Cerebellar cortex (tissue), 1 donor: ENCODE measurements at places on chromosomes 13 and 19.

DNA sequence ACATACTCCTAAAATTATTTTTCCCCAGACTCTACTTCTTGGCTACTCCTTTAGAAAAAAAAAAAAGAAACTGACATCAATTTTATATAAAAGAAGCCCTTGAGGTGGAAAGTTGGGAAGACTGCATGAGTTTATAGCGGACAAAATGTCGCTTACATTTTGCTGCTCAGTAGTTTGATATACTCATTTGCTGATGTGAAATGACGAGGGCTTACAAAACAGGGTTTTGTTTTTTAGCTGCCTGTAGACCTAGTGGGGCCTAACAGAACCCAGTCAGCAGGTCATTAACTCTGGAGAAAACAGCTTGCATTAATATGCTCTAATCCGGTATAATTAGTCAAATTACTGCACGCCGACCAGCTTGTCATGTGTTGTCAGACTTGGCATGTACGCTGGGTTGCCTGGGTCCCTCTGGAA lies 37.6 kb upstream of the MAB21L1 start:
- peak; percentile 66 for DNase-seq

DNA sequence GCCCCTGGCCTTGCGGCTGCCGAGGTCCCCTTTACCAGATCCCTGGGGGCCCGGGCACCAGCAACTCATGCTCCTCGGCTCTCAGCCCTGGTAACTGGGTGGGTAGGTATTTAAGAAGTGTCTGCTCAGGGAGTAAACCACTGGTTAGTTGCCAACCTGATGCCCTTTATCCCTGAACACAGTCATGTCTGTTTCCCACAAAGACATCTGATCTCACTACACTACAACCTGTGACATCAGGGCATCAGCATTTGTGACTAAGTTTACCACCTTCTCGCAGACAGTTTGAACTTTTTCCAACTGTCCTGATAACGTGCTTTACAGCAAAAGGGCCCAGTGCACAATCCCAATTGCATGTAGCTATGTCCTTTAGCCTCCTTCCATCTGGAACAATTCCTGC lies 22.0 kb downstream of the GGACT start:
- DNase-seq = no peak

- peak; percentile 35 for DNase-seq
These were observed 1.5 kb upstream of the CEACAM5 start for GRCh38 chr19:41706741-41707501.

DNA sequence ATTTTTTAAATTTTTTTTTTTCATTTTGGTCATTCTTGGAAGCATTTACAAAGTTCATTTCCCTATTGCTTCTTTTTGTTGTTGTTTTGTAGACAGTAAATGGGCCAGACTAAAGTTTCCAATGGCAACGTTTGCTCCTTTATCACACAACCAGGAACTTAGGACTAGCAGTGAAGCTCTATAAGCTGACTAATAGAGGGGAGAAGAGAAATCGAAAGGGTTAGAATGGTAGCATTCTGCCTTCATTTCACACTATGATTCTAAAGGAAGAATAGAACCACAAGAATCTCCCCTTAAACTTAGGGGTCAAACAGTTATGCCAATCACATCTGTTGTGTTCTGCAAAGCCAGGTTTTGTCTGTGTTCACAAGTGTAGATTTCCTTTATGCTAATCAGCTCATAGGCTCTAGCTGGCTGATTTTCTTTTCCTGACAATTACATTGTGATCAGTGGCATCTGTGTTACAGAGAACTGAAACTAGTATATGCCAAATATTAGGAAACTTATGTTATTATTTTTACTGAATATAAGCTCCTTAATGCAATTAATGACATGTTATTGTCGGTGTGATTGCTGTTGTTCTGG lies 467.3 kb downstream of the DACH1 start:
- no peak for DNase-seq

- DNase-seq = no peak
These were observed 64.2 kb downstream of the ARHGAP35 start for GRCh38 chr19:46924874-46925547.

DNA sequence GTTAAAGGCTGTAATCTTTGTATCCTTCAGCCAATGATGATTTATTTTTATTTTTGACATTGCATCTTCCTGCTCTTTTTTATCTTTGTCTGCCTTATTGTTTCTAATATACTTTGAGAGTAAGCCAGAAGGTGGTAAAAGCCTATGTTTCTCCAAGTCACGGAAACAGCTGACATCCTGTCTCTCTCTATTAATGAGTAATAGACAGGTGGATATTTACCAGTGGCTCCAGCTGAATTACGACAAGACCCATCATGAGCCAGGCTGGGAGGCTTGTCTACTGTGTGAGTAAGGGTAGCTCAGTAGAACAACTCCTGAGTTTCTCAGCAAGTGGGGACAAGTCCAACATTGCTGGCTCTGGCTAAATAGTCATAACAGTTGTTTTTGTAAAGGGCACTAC lies 166.6 kb downstream of the NDFIP2 start:
- no peak for DNase-seq

DNA sequence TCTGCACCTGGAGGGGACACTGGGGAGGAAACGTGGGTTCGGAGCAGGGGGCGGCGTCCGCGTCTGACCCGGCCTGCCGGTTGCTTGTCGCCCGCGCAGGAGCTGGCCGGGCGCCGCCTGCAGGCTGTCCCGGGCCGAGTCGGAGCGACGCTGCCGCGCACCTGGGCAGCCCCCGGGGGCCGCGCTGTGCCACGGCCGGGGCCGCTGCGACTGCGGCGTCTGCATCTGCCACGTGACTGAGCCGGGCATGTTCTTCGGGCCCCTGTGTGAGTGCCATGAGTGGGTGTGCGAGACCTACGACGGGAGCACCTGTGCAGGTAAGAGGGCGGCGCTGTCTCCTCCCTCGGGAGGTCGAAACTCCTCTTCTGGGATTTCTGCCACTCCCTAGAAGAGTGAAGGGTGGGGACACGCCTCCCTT lies 1.3 kb downstream of the ITGBL1 start:
- no peak for DNase-seq

- no peak for DNase-seq
These were observed 73.6 kb upstream of the SIAH3 start for GRCh38 chr13:45925151-45925550.

- no peak for DNase-seq
These were observed 13.0 kb upstream of the USP29 start for GRCh38 chr19:57106722-57107235.

- peak; percentile 71 for DNase-seq
These were observed 73.8 kb downstream of the MAP4K1 start for GRCh38 chr19:38543807-38544568.

DNA sequence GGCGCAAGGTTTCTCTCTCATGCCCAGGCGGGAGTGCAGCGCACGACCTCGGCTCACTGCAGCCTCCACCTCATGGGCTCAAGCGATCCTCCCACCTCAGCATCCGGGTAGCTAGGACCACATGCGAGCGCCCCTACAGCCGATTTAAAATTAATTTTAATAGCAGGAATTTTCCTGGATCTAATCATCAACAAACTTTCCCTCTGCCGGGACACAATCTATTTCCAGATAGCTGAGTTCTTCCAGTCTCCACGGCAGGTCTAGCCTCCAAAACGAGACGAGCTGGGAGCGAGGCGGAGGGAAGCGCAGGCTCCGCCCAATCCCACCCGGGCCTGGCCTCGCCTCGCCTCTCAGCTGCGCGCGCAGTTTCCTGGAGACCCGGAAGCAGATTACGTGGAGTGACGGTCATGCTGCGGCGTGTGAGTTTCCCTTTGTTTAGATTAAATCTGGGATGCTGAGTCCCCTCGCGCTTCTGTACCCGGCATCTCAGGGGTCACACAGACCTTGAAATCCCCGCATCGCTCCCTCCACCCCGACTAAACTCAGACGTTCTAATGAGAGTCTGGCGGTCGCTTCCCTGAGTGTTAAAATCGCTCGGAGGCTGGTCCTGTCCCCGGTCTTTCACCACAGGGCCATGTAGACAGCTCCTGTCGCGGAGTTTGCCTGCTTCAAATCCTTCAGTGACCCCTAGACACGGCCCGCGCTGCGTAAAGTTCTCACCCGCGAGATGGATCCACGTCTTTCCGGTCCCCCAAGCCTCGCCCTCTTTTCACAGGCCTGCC lies at the start of gene ZNF880:
Gene ZNF880, plus strand, starts transcription at position 365 of the 782 bp plus-strand sequence. Its CDS starts 43 bp downstream, at position 408.
- peak; percentile 88 for DNase-seq

DNA sequence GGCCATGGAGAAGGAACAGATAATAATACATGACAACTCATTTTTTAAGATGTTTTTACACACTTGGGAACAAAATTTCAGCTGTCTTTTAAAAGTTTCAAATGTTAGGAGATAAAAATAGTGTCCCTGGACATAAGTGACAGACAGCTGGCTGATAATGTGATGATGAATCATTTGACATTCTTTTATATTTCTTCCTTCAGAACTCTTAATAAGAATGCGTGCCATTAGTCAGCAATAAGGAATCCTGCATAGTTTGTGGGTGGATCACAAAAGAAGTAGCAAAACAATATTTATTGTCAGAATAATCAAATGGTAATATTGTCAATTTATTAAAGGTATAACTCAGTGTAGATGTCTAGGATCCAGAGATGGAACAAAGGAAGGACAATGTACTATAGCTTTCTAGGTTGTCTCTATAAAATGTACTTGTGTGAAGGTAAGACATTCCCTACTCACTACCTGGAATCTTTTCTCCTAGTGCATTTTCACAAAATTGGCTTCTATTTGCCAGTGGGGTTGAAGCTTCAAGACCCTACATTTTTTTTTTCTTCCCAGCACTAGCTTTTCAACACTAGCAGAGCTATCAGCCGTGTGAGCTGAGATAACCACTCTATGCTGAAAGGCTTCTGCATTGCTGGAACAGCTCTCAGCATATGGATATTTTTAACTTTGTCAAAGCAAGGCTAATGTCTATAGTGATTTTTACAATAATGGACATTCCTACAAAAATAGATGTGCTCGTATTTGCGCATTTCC lies 175.6 kb upstream of the SLITRK6 start:
- DNase-seq = no peak

GRCh38 chr19:46660008-46660517 lies 919 bp downstream of the DACT3 start:
- DNase-seq = peak; percentile 62

- DNase-seq = peak; percentile 30
These were observed 254.7 kb upstream of the SGCG start for GRCh38 chr13:22925881-22926747.

DNA sequence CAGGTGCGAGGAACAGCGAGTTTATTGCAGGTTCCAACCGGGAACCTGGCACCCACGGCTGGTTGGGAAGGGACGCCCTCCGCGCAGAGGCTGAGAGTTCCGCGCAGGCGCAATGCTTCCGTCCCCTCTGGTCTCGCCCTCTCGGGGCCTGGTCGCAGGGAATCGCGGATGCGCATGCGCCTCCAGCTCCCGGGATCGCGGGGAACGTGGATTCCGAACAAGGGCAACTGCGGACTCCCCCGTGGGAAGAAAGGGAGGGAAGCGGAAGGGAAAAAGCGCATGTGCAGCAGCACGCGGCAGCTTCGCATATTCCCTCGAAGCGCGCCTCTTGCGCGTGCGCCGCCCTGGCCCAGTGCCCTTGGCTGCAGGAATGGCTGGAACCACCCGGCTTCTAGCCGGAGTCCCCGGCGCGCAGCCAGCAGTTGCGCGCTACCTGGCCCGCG lies 1.1 kb downstream of the TSSK6 start:
- DNase-seq = peak; percentile 58

- DNase-seq = no peak
These were observed 20.3 kb downstream of the ZNF433 start for GRCh38 chr19:12015015-12015752.

DNA sequence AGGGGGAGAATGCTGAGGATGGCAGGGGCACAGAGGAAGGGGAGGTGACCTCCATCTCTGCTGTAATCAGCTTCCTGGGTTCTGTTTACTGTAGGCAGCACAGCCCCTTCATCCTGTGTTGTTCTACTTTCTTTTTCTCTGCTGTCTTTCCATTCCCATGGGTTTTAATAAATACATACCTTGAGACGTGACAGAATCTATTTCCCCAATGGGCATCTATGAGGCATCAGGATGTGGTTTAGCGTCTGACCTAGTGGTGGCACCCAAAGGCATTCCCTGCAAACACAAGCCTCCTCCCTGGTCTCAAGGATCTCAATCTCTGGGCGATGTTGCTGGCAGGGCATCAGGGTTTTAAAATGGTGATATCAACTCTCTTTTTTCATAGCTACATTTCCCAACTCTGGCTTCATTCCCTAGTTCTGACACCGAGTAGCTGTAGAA lies 60.8 kb downstream of the ALOX5AP start:
- no peak for DNase-seq

DNA sequence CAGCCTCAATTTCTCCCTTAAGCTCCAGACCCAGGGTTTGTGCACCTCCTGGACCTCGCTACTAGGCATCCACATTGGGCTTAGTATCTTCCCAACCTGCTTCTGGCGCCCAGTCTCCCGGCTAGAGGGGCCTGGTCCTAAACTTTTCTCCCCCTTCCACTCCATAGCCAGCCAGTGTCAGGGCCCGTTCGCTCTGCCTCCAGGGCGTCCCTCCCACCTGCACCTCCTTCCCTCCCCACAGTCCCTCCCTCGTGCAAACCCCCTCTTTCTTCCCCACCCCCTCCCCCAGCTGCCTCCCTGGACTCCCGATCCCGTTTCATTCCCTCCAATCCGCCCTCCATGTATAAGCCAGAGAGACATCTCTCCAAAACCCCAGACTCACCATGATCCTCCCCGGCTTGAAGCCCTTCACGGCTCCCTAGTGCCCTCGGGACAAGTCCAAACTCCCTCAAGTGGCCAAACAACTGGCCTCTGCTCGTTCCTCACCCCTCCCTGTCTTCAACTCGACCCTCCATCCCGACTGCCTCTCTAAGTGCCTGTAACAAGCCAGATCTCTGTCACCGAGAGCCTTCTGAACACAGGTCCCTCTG lies 997 bp upstream of the SAMD4B start:
- DNase-seq = no peak

GRCh38 chr13:31756346-31756745 lies 17.0 kb downstream of the RXFP2 start:
- DNase-seq = no peak

- no peak for DNase-seq
These were observed 18.8 kb upstream of the MTRF1 start for GRCh38 chr13:41282129-41282571.

- peak; percentile 50 for DNase-seq
These were observed 54.9 kb downstream of the COLGALT1 start for GRCh38 chr19:17610384-17610783.

DNA sequence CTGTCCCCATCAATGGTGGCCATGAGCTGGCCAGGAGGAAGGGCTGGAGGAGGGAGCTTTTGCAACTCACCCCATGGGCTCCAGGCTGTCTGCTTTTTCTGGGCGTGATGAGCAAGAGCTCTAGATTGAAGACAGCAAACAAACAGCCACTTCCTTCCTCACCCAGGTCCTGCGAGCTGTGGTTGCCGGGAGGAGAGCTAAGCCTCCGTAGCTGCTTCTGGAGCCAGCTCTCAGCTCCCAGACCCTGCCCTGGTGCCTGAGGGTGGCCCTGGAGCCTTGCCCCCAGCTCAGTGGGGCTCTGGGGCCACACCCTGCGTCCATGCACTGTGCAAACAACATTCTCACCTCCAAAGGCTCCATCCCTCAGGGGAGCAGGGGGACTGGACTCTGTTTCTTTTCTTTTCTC lies 6.2 kb downstream of the MYO1F start:
- no peak for DNase-seq
